Smooth muscle cell of trachea (primary cell): ENCODE measurements at places on chromosomes 7 and 10. TPM values are rescaled to one million over a fixed set of nuclear protein-coding genes. Genes with fewer than 3 reads are reported as not detected.

GDF2 gene
- not detected in 2 replicates for total RNA-seq

TBC1D12 gene
- 17.0 and 19.8 TPM in 2 replicates for total RNA-seq

CRHR2 gene
- total RNA-seq, result not detected in 2 replicates

CHAT gene
- total RNA-seq, result not detected in 2 replicates

ASB10 gene
- total RNA-seq, result not detected in 2 replicates

LFNG gene
- 0.44 and 2.8 TPM in 2 replicates for total RNA-seq

GIMAP7 gene
- total RNA-seq, result 0.15 TPM in 1 of 2 replicates, not detected in the other

NODAL gene
- total RNA-seq, result not detected in 2 replicates

OIT3 gene
- total RNA-seq, result under 0.01 and 0.17 TPM in 2 replicates

PTPRE gene
- total RNA-seq, result 0.15 and 1.7 TPM in 2 replicates

PON1 gene
- not detected in 2 replicates for total RNA-seq

HOXA5 gene
- 10.8 and 16.7 TPM in 2 replicates for total RNA-seq

OPALIN gene
- total RNA-seq, result not detected in 2 replicates

HOXA9 gene
- total RNA-seq, result 0.15 TPM in 1 of 2 replicates, not detected in the other

PTF1A gene
- total RNA-seq, result not detected in 2 replicates

GGCT gene
- 13.9 and 19.8 TPM in 2 replicates for total RNA-seq

TFPI2 gene
- 6.6 and 14.5 TPM in 2 replicates for total RNA-seq

PNLIPRP1 gene
- total RNA-seq, result not detected in 2 replicates

PVRIG gene
- total RNA-seq, result 0.17 TPM in 1 of 2 replicates, not detected in the other

FMC1 gene
- total RNA-seq, result 8.1 and 8.8 TPM in 2 replicates

NPY gene
- not detected in 2 replicates for total RNA-seq

ZNF365 gene
- 2.9 and 3.8 TPM in 2 replicates for total RNA-seq

GSTK1 gene
- 106 and 155 TPM in 2 replicates for total RNA-seq

STOX1 gene
- total RNA-seq, result 0.17 TPM in 1 of 2 replicates, not detected in the other

LEP gene
- not detected in 2 replicates for total RNA-seq

SRI gene
- 103 and 183 TPM in 2 replicates for total RNA-seq
